ENCODE measurements at places on chromosomes 2 and 18.

GRCh38 chr2:66445076-66445924 lies 10.4 kb downstream of the MEIS1 start:
- DNase-seq: no peak

GRCh38 chr18:23032030-23032582 lies 99.0 kb downstream of the RBBP8 start:
- peak; percentile 87 for DNase-seq

- DNase-seq: no peak
Measured at GRCh38 chr2:84970210-84970867, 622 bp upstream of the KCMF1 start.

GRCh38 chr2:132991471-132992045 lies 321.6 kb upstream of the LYPD1 start:
- no peak for DNase-seq

- DNase-seq: no peak
Measured at GRCh38 chr18:24913507-24914170, 438.3 kb downstream of the ZNF521 start.

GRCh38 chr2:145316496-145316895 lies 796.6 kb upstream of the ZEB2 start:
- DNase-seq: no peak
